ENCODE measurements at places on chromosomes 6 and 20.

DNA sequence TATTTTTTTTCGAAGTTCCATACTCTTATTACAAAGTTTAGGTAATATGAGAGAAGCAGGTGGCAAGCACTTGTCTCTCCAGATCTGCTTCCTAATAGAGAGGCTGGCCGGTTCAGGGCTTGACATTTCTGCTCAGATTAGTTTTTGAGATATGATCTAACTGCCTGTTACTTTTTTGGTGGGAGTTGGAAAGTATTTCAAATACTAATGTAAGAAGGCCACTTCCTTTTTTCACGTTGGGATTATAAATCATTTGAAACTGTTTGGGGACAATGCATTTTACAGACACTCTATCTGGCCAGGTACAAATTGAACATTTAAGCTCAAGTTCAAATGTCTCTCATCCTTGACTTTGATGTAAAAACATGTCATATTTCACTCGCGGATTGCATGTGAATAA lies 222.1 kb upstream of the SULF2 start:
- H3K27me3 ChIP-seq = no peaks in the 10 kb centered on the region
- H3K27ac ChIP-seq = no peak overlapping the region
- DNase-seq = no peak
- H3K4me1 ChIP-seq = peaks cover 5% of the 10 kb centered on the region
- no peaks in the 10 kb centered on the region for H3K36me3 ChIP-seq

DNA sequence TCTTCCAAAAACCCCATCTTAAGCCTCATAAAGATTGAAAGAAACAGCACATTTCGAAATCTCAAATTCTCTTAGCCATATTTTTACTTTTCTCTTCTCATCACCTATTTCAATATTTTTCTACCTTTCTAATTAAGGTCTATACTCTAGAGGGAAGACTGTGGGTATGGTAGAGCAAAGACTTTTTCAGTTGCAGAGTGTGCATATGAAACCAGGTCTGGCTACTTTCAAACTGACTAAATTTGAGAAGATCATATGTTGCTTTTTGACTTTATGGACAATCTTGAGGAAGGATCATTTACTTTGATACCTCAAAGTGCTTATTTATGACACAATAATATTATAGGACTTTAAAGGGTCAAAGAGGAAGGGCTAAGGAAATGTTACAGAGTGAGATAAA lies 20.7 kb downstream of the FILIP1 start:
- H3K4me1 ChIP-seq = no peaks in the 10 kb centered on the region
- H3K4me3 ChIP-seq = no peak overlapping the region
- no peaks in the 10 kb centered on the region for H3K27me3 ChIP-seq
- DNase-seq = no peak
- H3K36me3 ChIP-seq = no peaks in the 10 kb centered on the region

- H3K4me1 ChIP-seq = peaks cover 25% of the 10 kb centered on the region
- H3K4me3 ChIP-seq = no peak overlapping the region
- no peaks in the 10 kb centered on the region for H3K27me3 ChIP-seq
- H3K27ac ChIP-seq = no peak overlapping the region
These were observed 309.3 kb downstream of the CLIC5 start for GRCh38 chr6:45706319-45706718.

DNA sequence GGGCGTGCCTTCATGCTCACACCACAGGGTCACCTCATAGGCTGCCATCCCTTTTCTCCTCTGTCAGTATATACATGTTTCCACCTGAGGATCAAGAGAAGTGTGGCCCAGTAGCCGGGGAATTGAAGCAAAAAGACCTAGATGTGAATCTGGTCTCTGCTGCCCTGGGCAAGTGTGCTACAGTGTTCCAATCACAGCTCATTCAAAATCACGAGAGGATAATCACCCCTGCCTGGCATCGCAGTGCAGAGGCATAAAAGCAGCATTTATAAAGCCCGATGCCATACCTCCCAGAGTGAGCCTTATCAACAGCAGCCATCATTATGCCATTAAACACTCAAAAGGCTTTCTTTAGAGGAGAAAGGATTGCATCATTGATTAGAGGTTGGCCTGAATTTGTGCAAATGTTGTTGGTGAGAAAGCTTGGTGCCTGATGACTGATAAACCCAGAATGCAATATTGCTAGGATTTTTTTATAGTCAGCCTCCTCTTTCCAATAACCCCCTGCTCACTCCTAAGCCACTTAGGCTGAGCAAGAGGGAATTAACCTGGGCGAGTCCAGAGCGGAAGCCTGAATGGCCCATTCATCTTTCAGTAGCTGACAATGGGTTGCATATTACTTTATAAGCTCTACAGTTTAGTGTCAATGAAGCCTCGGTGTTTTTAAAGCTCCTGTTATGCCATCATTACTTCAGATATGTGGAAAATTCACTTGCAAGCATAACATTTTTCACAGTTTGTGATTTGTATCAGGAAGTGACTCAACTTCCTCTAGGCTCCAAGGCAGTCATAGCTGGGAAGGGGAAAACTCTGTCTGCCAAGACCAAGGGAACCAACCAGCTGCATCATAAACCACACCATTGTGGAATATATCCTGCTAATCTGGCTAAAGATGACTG lies 92.5 kb upstream of the NXT1 start:
- H3K27me3 ChIP-seq = no peaks in the 10 kb centered on the region
- no peak for DNase-seq
- H3K27ac ChIP-seq = peak overlapping the region; percentile 98
- peaks cover 27% of the 10 kb centered on the region for H3K4me1 ChIP-seq
- no peaks in the 10 kb centered on the region for H3K36me3 ChIP-seq
- no peak overlapping the region for H3K4me3 ChIP-seq

GRCh38 chr6:15551798-15552197 lies 111.0 kb downstream of the DTNBP1 start:
- DNase-seq = no peak
- H3K27ac ChIP-seq = no peak overlapping the region
- H3K4me1 ChIP-seq = no peaks in the 10 kb centered on the region
- H3K36me3 ChIP-seq = no peaks in the 10 kb centered on the region
- no peaks in the 10 kb centered on the region for H3K27me3 ChIP-seq
- H3K4me3 ChIP-seq = no peak overlapping the region

- no peak overlapping the region for H3K4me3 ChIP-seq
- no peak overlapping the region for H3K27ac ChIP-seq
- H3K36me3 ChIP-seq = peaks cover 7% of the 10 kb centered on the region
- no peaks in the 10 kb centered on the region for H3K27me3 ChIP-seq
- peaks cover 20% of the 10 kb centered on the region for H3K4me1 ChIP-seq
These were observed 1.9 kb downstream of the GINM1 start for GRCh38 chr6:149567945-149568585.

- no peak overlapping the region for H3K4me3 ChIP-seq
- no peak for DNase-seq
- H3K27me3 ChIP-seq = no peaks in the 10 kb centered on the region
These were observed 168.0 kb downstream of the CDK19 start for GRCh38 chr6:110646951-110647910.

DNA sequence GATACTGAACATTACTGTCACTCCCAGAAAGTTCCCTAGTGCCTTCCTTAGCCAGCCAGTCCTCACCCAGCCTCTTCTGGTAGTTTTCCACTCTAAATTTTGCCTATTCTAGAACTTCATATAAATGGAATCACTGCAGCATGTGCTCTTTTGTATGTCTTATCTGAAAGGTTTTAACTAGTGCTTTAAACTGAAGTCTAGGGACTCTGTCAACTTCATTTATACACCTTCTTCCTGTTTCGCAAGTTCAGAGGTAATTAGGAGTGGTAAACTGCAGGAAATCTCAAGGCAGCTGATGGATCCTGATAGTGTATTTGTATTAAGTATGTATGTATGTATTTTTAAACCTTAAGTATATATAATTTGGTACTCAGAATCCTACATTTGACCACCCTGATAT lies 94.3 kb downstream of the TCP11 start:
- H3K4me1 ChIP-seq = peaks cover 8% of the 10 kb centered on the region
- H3K27ac ChIP-seq = no peak overlapping the region
- peaks cover 2% of the 10 kb centered on the region for H3K36me3 ChIP-seq
- DNase-seq = no peak
- H3K4me3 ChIP-seq = no peak overlapping the region
- no peaks in the 10 kb centered on the region for H3K27me3 ChIP-seq

GRCh38 chr6:108737594-108738546 lies 110.4 kb upstream of the ARMC2 start:
- H3K4me1 ChIP-seq = peaks cover 47% of the 10 kb centered on the region
- no peaks in the 10 kb centered on the region for H3K36me3 ChIP-seq
- no peaks in the 10 kb centered on the region for H3K27me3 ChIP-seq
- H3K27ac ChIP-seq = peak overlapping the region; percentile 94
- no peak overlapping the region for H3K4me3 ChIP-seq

- no peak overlapping the region for H3K27ac ChIP-seq
- H3K36me3 ChIP-seq = no peaks in the 10 kb centered on the region
- H3K4me3 ChIP-seq = no peak overlapping the region
- no peak for DNase-seq
These were observed 65.6 kb downstream of the HS3ST5 start for GRCh38 chr6:114277220-114277619.

DNA sequence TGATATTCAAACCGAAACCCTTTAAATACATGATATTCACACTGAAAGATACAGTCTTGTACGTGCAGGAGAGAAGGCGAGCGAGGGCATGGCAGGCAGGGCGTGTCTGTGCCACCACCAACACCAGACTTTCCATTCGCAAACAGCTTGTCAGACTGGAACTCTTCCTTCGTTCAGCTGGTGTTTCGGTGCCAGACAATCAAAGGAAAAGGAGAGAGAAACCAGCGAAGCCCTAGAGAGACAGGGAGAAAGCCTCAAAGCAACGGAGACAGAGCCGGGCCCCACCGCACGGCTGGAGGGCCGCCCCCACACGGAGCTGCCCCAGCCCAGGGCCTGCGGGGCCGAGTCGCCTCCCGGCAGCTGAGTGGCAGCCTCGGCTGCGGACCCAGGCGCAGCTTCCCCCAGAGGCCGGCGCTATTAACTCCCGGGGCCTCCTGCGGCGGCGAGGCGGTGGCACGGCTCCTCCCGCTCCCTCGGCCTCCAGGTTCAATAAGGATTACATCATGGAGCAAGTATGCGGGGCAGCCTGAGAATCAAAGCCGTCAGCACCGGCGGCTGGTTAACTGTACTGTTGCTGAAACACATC lies 32.1 kb upstream of the NR2E1 start:
- peak; percentile 76 for DNase-seq
- no peaks in the 10 kb centered on the region for H3K27me3 ChIP-seq
- peaks cover 3% of the 10 kb centered on the region for H3K4me1 ChIP-seq

DNA sequence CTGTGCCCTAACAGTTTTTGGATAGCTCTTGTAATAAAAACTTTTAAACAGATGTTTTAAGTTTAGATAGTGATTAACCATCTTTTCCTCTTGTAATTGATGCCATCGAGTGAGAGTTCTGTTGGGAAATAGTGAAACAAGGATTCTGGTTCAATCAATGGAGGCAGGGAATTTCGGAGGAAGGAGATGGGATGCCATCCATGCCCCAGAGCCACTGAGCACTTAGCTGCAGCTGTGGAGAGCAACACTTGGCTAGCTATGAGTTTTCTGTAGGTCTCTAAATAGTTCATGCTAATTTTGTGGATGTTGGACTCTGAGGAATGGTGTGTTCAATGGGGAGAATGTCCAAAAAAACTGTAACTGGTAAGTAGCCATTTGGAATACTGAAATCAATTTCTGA lies 16.7 kb downstream of the CBFA2T2 start:
- DNase-seq = no peak
- H3K4me3 ChIP-seq = no peak overlapping the region
- H3K27me3 ChIP-seq = no peaks in the 10 kb centered on the region
- no peaks in the 10 kb centered on the region for H3K4me1 ChIP-seq
- peaks cover 5% of the 10 kb centered on the region for H3K36me3 ChIP-seq
- H3K27ac ChIP-seq = no peak overlapping the region

DNA sequence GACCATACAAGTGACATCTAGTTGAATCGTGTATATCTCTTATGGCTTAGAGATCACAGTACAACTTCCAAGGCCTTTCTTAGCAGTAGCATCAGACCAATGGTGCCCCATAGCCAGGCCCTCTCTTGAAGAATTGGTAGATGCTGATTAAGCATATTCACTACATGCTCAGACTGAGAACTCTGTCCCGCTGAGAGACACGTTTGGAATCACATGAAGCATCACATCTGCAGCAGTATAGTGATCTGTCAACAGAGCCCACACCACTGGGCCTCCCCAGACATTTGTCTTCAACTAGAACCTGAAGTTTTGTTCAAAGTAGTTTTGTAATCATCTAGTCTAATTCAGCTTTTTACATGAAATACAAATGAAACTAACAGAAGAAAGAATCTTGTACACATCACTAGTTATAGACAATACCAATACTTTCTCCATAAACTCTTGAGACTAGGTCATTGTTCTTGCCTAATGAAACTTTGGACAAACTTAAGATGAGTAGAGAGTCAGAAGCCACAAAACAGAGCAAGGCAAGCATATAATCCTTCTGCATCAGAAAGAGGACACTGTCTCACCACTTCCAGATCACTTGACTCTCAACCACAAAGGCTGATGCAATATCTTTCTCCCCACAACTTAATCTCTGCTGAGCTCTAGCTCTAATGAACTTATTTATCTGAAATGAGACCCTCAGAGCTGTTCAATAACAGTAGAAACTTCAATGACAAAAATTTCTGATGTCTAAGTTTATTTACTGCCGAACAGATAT lies 182.7 kb downstream of the TBX18 start:
- H3K4me3 ChIP-seq = no peak overlapping the region
- DNase-seq = no peak
- H3K36me3 ChIP-seq = no peaks in the 10 kb centered on the region
- H3K27me3 ChIP-seq = no peaks in the 10 kb centered on the region

GRCh38 chr6:75603106-75603420 lies 1.4 kb downstream of the SENP6 start:
- no peaks in the 10 kb centered on the region for H3K27me3 ChIP-seq
- peak overlapping the region; percentile 80 for H3K4me3 ChIP-seq
- peaks cover 5% of the 10 kb centered on the region for H3K4me1 ChIP-seq
- peaks cover 11% of the 10 kb centered on the region for H3K36me3 ChIP-seq
- no peak for DNase-seq

- H3K27me3 ChIP-seq = no peaks in the 10 kb centered on the region
- H3K27ac ChIP-seq = no peak overlapping the region
- no peak overlapping the region for H3K4me3 ChIP-seq
- no peak for DNase-seq
These were observed 77.4 kb upstream of the F13A1 start for GRCh38 chr6:6397842-6398241.

DNA sequence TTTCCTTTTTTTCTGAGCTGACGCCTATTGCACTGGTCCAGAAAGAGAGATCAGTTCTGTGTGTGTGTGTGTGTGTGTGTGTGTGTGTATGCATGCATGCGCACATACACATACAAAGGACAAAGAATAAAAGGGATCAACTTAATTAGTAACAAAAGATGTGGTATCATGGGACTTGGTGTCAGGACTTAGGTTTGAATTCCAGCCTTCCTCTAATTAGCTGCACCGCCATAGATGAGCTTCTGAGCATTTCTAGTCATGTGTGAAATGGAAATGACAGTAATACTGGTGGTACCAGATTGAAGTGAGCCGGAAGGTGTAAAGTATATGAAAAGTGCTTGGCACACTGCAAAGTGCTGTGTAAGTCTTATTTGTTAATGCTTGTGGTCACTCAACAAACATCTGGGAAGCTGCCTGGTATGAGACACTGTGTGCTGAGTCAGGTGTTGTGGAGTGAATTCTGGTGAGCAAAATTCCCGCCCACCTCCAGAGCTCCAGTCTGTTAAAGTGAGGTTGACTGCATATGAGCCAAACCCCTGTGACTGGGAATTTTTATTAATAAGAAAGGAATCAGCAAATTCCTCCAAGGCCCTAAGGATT lies 12.4 kb downstream of the DAAM2 start:
- DNase-seq = no peak
- no peaks in the 10 kb centered on the region for H3K36me3 ChIP-seq
- H3K4me3 ChIP-seq = no peak overlapping the region
- peaks cover 26% of the 10 kb centered on the region for H3K27me3 ChIP-seq
- H3K27ac ChIP-seq = no peak overlapping the region
- no peaks in the 10 kb centered on the region for H3K4me1 ChIP-seq

- H3K27me3 ChIP-seq = no peaks in the 10 kb centered on the region
- no peak overlapping the region for H3K4me3 ChIP-seq
- peaks cover 16% of the 10 kb centered on the region for H3K4me1 ChIP-seq
- no peak for DNase-seq
- H3K36me3 ChIP-seq = peaks cover 85% of the 10 kb centered on the region
- H3K27ac ChIP-seq = no peak overlapping the region
These were observed 43.0 kb downstream of the RALGAPB start for GRCh38 chr20:38515631-38516030.
